Suppressor macrophage treated with lipopolysaccharide for 4 hours (primary cell): ENCODE measurements at places on chromosomes 16 and 17.
A peak's percentile ranks its signal among the peaks of the same experiment; 100 is the strongest.

- DNase-seq = no peak
These were observed 16.5 kb upstream of the ABCC1 start for GRCh38 chr16:15932939-15933338.

DNA sequence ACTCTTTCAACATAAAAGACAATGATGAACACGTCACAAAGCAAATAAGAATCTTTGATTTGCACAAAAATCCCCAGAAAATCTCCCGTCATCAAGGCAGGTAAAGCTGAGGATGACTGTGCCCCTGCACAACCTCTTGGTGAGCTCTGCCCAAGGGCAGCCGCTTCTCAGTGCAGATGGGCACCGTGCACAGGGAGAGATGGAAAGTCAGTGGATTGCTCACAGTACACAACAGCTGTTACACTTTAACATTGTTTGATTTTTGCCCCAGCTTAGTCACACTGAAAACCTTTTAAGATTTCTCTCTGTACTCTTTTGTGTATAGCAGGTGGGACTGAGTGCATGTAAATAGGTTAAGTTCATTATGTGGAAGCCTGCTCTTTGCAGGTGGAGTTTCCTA, 104.2 kb downstream of the CDK5R1 start:
- no peak for DNase-seq

- DNase-seq = no peak
These were observed 2.8 kb downstream of the NOS2 start for GRCh38 chr17:27797390-27798091.

DNA sequence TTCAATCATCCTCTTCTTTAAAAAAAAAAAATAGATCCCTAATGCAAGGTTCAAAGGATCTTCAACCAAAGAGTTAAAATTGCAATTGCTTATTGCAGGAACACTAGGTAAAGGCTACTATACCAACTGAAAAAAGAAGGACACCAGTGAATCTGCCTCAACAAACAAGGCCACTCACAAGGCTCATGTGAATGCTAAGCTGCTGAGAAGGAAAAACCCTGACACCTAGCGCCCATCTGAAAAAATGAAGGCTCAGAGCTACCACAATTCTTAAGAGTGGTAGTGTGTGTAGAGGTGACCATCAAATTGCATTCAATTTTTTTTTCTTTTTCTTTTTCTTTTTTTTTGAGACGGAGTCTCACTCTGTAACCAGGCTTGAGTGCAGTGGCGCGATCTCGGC, 201.6 kb upstream of the C17orf78 start:
- DNase-seq = no peak

GRCh38 chr16:1333149-1333812, at the start of gene BAIAP3:
BAIAP3 (plus strand) TSS chr16:1333645; CDS start chr16:1338550, 4,905 bp downstream.
- peak; percentile 70 for DNase-seq

GRCh38 chr17:38452719-38453118, 24.5 kb downstream of the ARHGAP23 start:
- no peak for DNase-seq

DNA sequence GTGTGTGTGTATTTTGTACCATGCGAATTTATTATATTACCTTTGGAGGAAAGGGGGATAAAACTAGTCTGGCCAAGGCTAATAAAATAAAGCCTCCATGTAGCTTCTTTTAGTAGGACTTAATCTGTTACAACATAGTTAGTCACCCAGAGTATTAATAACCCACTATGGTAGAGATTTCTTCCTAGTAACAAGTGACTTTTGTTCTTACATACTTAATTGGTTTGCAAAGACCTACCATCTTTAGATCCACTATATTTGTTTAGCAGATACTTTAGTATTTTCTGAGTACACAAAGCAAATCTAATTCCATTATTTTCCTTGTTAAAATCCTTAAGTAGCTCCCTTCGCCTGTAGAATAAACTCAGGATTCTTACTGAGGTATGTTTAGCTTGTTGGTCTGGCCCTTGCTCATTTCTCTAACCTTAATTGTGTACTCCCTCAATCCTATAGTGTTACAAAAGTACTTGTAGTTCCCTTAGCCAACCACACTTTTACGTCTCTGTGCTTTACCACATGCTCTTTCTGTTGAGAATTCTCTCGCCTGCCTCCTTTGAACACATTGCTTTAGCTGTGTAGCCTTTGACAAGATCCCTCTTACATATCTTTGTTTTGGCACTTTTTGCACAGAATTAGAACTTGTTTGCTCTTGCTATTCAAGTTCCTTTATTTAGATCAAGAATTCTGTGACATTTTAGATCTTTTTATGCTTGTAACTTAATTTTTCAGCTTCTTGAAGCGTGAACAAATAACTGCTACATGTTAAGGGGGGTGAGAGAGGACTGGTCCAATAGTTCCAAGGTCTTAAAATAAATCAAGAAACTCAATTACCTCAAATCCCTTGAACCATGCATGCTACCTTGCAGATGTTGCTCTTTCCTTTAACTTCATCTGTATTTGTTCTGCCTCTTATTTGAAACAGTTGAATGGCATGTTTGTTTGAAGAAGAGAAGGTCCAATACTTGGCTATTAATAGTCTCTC, 23.8 kb downstream of the CLTC start:
- peak; percentile 52 for DNase-seq

- DNase-seq = no peak
These were observed 75.4 kb upstream of the SDK2 start for GRCh38 chr17:73719588-73720071.
